T-helper 17 cell (primary cell): ENCODE measurements at places on chromosomes 4 and X.

GRCh38 chrX:16666541-16666940 lies 16.6 kb downstream of the S100G start:
- no peak for DNase-seq

DNA sequence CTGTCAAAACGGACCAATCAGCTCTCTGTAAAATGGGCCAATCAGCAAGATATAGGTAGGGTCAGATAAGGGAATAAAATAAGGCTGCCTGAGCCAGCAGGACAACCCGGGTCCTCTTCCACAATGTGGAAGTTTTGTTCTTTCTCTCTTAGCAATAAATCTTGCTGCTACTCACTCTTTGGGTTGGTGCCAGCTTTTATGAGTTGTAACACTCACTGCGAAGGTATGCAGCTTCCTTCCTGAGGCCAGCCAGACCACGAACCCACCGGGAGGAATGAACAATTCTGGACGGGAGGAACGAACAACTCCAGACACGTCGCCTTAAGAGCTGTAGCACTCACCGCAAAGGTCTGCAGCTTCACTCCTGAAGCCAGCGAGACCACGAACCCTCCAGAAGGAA lies 287.8 kb downstream of the RAPGEF2 start:
- no peak for DNase-seq

GRCh38 chr4:89007338-89007939 lies 49.5 kb downstream of the FAM13A start:
- no peak for DNase-seq

- DNase-seq = no peak
These were observed 4.7 kb downstream of the RIPPLY1 start for GRCh38 chrX:106898462-106898861.

DNA sequence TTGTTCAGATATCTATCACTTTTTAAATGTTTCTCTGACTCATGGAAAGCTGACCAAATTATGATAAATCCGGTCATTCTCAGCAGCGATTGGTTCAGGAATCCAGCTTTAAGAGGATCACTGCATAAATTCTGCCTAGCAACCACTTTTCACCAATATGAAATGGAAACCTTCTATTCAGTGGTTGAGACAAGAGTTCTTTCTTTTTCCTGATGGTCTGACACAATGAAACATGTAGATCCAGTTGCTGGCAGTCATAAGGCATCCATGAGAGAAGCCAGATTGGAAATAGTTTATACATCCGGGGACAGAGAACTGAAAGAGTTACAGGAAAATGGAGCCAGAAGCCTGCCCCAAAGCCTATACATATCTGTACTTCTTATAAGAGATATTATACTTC lies 27.2 kb downstream of the MAB21L2 start:
- DNase-seq = no peak

DNA sequence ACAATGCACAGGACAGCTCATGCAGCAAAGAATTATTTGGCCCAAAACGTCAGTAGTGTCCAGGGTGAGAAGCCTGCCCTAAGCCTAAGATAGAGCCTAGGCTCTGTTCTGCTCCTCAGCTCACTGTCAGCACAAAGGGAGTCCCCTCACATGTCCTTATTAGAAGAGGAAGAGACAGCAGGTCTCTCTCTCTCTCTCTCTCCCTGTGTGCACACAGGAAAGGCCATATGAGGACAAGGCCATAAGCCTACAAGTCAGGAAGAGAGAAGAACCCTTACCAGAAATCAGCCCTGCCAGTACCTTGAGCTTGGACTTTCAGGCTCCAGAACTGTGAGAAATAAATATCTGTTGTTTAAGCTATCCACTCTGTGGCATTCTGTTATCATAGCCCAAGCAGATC lies 20.4 kb downstream of the FAM184B start:
- DNase-seq = no peak

- DNase-seq = no peak
These were observed 116.9 kb downstream of the COL25A1 start for GRCh38 chr4:109185548-109185947.

GRCh38 chr4:38129460-38130227 lies 169.4 kb downstream of the PTTG2 start:
- no peak for DNase-seq

DNA sequence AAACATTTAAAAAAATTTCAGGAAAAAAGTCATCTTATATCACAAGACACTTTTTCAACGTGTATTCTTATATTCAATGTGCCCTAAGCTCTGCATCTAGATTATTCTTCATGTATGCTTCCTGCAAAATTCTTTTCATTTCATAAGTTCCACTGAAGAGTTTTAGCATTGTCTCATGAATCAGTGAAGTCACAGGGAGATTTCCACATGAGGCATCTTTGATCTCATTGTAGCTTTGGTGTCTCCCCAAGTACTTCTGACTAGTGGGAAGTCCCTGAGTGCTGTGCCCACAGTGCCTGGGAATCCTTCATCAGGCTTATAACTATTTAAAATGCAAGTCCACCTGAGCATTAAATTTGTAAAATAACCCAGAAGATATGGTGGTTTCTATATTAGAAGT lies 123.8 kb downstream of the MAD2L1 start:
- DNase-seq = no peak

- DNase-seq = no peak
These were observed 280.9 kb downstream of the IQCM start for GRCh38 chr4:149534779-149535178.

DNA sequence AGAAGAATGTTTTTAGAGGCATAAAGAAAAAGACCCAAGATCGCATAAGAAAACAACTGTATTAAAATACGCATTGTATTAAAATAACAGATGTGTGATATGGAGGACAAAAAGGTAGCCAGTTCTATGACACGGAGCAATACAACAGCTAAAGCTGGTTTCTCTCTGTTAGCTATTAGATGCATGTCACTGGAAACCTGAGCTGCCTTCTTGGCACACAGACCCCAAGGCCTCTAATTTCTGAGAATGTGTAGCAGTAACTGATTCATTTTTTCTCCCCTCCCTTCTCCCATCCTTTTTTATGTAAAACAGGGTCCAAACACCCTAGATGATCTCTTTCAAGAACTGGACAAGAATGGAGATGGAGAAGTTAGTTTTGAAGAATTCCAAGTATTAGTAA lies 4.1 kb downstream of the S100G start:
- DNase-seq = no peak

GRCh38 chrX:3415011-3415410 lies 68.6 kb upstream of the MXRA5 start:
- no peak for DNase-seq

GRCh38 chrX:13966071-13966792 lies 63.5 kb downstream of the GEMIN8 start:
- DNase-seq = no peak

DNA sequence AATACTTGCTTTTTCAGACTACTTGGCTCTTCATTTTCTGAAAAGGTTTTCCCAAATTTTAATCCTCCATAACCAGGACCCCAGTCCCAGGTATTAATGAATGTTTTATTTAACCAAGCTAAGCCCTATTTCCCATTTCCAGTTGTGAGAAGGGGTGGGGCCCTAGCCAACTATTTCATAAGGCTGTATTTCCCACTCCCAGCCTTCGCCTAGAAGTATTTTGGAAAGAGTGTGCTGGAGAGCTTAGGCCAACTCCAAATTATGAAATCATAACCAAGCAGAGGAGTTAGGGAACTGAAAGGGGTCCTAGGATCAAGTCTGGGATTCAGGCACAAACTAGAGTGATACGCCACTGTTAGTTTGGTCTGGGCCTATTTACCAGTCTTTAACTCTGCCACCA lies 148.4 kb upstream of the GPC4 start:
- no peak for DNase-seq

GRCh38 chr4:78484574-78484973 lies 67.0 kb upstream of the ANXA3 start:
- no peak for DNase-seq

GRCh38 chr4:113049421-113050370 lies at the start of gene ANK2:
TSS of gene ANK2 (plus strand) at chr4:113049653. CDS start at chr4:113049729, 76 bp downstream.
- no peak for DNase-seq

- no peak for DNase-seq
These were observed 197.9 kb downstream of the ANKRD50 start for GRCh38 chr4:124514588-124514987.

GRCh38 chr4:152476796-152477195 lies 59.1 kb downstream of the FBXW7 start:
- no peak for DNase-seq

DNA sequence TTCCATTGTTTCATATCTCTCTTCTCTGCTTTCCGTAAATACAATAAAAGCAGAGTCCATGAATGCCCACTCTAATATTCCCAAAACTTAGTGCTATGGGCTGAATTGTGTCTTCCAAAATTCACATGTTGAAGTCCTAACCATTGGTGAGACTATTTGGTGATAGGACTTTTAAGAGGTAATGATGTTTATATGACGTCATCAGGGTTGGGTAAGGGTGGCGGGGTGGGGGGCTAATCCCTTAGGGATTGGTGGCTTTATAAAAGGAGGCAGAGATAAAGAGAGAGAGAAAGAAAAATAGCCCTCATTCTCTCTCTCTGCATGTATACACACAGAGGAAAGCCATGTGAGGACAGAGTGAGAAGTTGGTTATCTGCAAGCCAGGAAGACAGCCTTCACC lies 722.2 kb downstream of the DMD start:
- no peak for DNase-seq

DNA sequence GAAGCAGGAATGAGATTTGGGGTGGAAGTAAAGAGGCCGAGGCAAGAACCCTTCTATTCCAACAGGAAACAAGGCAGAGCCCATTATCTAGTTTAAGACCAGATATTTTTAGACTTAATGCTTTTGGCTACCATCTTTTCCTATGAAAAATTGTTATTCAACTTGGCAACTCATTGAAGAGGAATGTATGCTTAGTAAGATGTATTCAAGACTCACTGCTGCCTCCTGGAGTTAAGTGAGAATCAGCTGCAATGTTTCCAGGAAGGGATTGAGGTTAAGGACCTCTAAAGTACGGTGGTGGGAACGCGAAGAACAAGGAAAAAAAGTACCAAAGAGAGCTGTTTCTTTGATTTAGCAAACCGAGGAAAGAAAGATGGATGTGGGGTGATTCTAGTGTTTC lies 89.1 kb downstream of the RAPGEF2 start:
- no peak for DNase-seq

DNA sequence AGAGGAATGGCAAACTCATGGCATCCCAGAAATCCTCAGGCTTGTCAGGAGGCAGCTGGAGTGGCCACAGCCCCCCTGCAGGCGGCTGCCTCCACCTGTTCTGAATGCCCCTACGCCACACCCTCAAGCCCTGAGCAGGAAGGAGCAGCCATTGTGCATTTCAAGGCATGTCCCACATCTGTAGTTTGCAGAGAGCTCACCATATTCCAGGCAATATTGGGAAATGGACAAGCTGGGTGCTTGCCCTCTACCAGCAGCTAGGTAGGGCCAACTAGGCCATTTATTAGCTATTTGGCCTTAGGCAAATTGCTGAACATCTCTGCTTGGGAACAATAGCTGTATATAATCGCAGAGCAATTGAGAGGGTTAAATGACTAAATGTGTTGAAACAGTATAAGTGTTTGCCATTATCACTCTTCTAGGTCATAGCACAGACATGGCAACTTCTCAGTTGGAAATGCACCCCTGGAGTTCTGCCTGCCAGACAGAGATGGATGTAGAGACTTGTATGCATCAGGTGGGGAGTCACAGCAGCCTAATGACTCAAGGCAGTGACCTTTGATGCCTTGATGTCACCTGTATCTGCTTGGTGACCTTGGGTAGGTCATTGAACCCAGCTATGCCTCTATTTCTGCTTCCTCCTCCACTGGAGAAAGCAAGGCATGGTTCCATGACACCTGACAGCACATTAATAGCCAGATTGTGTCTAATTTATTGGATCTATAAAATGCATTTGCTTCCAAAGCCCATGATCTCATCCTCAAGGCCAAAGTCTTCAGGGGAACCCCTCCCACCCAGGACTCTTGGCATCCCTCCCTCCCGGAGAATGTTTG lies 52.8 kb downstream of the FHDC1 start:
- no peak for DNase-seq

- DNase-seq = no peak
These were observed 1.4 kb upstream of the SEC24B start for GRCh38 chr4:109432203-109432602.

DNA sequence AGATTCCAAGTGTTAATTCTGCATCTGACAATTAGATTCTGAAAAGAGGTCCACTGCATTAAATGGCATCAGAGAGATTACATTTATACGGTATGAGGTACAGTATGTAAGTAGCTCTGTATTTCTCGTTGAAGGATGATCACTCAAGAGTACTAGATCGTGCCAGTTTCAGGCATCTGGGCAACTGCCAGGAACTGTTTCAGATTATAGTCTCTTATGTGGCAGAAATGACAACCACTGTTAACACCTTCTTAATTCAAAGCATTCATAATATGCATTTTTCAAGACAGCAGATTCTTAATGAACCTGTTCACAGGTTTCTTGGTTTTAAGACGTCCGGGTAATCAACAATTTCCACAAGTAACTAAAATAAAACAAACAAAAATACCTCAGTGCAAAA lies 1.6 kb downstream of the ANKRD50 start:
- DNase-seq = no peak

DNA sequence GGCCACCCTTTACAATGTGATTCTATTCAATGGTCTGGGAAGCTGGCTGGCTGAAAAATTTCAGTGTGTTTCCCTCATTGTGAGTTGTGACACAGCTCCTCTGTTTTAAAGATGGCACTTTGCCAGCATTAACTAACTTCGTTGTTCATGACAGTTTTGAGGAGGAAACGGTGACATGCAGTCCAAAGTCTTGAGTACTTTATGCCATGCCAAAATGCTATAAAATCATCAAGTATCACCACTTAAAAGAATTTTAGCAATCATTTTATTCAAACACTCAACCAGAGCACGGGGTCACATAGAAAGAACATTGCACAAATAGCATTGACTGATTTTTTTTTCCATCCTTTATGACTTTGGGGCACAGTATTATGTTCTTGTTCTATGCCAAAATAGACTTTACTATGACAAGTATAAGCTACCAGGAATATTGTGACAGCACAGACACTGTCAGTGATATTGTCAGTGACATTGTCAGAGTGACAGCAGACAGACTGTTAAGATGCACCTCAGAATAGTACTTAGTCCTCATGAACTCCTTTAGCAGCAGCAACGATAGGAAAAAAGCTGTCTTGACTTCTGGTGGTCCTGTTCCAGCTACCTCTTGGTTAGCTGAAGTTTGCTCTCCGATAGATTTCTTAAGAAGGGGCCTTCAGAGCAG lies 46.7 kb downstream of the CXCL13 start:
- DNase-seq = no peak

GRCh38 chr4:167232805-167233684 lies 1.2 kb downstream of the SPOCK3 start:
- no peak for DNase-seq

- DNase-seq = no peak
These were observed 328.7 kb upstream of the ZFP42 start for GRCh38 chr4:187666697-187667494.

- no peak for DNase-seq
These were observed 362 bp downstream of the NCAPG start for GRCh38 chr4:17811078-17811603.

GRCh38 chrX:55389376-55389775 lies 62.6 kb upstream of the MAGEH1 start:
- no peak for DNase-seq
